ENCODE measurements at places on chromosomes 3 and 15. TPM values are rescaled to one million over a fixed set of nuclear protein-coding genes. Genes with fewer than 3 reads are reported as not detected.

IQSEC1 gene
- 21.2 TPM for total RNA-seq

GP9 gene
- not detected for total RNA-seq

KCNMB3 gene
- total RNA-seq: 0.28 TPM

SENP8 gene
- 5.0 TPM for total RNA-seq

ITIH4 gene
- total RNA-seq: 0.58 TPM

TMEM40 gene
- 58.4 TPM for total RNA-seq

ISL2 gene
- total RNA-seq: not detected

ZBTB20 gene
- 11.6 TPM for total RNA-seq

KLF15 gene
- total RNA-seq: 5.3 TPM

CMTM8 gene
- total RNA-seq: 3.2 TPM

FSD2 gene
- not detected for total RNA-seq

DIPK2A gene
- total RNA-seq: 7.5 TPM

ZNF80 gene
- total RNA-seq: not detected

AP3B2 gene
- 6.1 TPM for total RNA-seq

GRK7 gene
- not detected for total RNA-seq

SIDT1 gene
- total RNA-seq: 0.22 TPM

SH2D7 gene
- not detected for total RNA-seq

DCBLD2 gene
- 206 TPM for total RNA-seq

GHSR gene
- total RNA-seq: not detected

ZNF502 gene
- total RNA-seq: 2.4 TPM

HHATL gene
- total RNA-seq: not detected

GALNT15 gene
- total RNA-seq: 10.2 TPM

HTR3E gene
- total RNA-seq: not detected

CYP8B1 gene
- total RNA-seq: not detected
